Skeletal muscle cell (primary cell): ENCODE measurements at places on chromosomes 13 and 19.

GRCh38 chr13:98144027-98144741, 1.3 kb downstream of the FARP1 start:
- no peak for DNase-seq

- no peak for DNase-seq
Observed at GRCh38 chr13:104198801-104199200, 1132.6 kb upstream of the SLC10A2 start.

GRCh38 chr13:106637519-106637918, 69.6 kb upstream of the ARGLU1 start:
- no peak for DNase-seq

DNA sequence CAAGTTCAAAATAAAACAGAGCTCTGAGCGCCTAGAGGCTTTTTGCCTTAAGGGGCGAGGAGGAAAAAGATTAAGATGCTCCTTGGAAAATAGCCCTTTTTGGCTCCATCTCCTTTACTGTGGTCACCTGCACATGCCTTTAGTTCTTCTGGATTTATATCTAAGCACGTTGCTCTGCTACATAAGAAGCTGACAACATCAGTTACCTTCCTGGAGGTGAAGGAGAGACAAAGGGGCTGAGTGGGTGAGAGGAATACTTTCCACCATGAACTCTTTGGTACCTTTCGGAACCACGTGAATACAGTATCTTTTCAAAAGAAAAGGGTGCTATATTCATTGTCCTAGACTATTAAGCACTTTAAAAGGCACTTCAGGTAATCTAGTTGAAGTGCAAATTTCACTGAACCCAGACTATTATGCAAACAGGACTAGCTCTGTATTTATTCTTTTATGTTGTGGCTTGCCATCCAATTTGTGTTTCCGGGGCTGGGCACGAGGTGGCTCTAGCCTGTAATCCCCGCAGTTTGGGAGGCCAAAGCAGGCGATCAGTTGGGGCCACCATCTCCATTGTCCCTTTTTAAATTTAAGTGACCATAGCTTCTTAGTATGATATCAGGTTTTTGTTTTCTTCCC, 201.5 kb downstream of the TM9SF2 start:
- no peak for DNase-seq

- DNase-seq, result no peak
Observed at GRCh38 chr19:16370641-16371391, 46.2 kb downstream of the KLF2 start.
